ENCODE measurements at places on chromosomes 11 and 22.

DNA sequence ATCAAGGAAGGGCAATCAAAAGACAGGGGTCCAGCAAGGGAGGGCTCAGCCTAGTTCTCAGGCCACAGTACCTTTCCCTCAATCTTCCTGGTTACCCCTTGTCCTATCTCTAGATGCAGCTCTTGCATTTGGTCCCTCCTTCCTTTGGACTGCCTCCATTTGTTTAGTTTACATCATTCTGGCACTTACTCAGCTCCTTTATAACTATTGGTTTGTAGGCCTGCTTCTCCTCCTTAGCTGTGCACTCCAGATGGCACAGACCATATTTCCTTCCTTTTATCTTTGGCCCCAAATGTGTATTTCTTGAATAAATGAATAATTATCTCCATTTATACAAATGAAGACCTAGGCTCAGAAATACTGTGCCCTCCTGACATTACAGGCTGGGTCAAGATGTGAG, 92.3 kb upstream of the AMOTL1 start:
- no peak for DNase-seq

- no peak for DNase-seq
Observed at GRCh38 chr11:122578171-122578825, 77.2 kb upstream of the UBASH3B start.

DNA sequence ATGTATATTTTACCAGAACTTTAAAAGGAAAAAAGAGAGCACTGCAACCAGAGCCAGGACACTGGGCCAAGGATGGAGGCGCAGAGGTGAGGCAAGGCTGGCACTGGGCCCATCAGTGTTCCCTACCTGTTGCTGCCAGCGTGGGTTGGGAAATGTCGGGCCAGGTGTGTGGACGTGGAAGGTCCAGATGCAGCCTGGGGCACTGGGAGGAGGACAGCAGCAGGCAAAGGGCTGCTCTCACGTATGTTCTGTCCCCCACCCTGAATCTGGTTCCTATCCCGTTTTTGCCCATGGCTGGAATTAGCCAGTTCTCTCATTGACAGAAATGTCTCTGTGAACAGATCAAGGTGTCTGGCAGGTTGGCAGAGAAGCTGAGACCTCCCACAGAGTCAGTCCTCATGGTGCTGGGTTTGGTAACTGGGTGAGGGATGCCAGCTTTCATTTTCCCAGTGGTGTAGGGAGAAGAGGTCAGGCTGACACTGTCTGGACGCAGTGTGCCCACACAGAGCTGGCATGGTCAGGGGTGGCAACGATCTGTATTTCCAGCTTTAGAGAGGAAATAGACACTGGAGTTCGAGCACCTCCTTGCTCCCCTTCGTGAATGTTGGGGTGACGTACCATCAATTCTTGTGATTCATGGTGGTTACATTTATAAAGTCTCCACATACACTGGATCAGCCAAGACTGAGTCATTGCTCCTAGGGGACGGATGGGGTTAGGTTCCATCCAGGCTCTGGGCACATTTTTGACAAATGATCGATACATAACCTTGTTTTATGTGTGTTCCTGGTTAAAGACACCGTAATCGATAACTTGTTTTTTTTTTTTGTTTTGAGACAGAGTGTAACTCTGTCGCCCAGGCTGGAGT, 4.3 kb upstream of the PNPLA3 start:
- DNase-seq = no peak

- peak; percentile 22 for DNase-seq
Observed at GRCh38 chr22:20750461-20751184, 23.3 kb upstream of the SERPIND1 start.

GRCh38 chr11:68947151-68947550, 33.6 kb downstream of the MRGPRD start:
- DNase-seq = no peak

DNA sequence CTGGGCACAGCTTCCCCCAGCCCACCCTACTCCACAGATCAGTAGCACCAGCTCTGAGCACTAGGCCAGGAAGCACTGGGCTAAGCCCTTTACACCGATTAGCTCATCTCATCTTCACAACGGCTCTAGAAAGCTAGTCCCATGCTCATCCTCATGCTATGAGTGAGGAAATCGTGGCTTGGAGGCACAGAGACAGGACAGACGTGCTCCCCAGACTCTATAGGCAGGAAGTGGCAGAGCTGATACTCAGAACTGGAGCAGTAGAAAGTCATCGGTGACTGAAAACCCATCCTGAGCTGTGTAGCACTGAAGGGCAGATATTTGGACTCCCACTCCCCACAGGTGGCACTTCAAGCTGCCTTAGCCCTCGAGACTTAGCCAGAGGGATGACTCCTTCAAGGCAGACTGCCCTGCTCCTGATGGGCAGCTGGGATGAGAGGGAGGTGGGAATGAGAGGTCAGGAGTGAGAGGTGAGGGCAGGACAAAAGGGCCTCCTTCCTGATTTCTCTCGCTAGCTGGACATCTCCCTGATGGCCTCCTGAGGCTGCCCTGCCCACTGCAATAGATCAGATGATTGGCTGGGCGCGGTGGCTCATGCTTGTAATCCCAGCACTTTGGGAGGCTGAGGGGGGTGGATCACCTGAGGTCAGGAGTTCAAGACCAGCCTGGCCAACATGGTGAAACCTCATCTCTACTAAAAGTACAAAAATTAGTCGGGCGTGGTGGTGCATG, 9.7 kb downstream of the CD5 start:
- DNase-seq = no peak

DNA sequence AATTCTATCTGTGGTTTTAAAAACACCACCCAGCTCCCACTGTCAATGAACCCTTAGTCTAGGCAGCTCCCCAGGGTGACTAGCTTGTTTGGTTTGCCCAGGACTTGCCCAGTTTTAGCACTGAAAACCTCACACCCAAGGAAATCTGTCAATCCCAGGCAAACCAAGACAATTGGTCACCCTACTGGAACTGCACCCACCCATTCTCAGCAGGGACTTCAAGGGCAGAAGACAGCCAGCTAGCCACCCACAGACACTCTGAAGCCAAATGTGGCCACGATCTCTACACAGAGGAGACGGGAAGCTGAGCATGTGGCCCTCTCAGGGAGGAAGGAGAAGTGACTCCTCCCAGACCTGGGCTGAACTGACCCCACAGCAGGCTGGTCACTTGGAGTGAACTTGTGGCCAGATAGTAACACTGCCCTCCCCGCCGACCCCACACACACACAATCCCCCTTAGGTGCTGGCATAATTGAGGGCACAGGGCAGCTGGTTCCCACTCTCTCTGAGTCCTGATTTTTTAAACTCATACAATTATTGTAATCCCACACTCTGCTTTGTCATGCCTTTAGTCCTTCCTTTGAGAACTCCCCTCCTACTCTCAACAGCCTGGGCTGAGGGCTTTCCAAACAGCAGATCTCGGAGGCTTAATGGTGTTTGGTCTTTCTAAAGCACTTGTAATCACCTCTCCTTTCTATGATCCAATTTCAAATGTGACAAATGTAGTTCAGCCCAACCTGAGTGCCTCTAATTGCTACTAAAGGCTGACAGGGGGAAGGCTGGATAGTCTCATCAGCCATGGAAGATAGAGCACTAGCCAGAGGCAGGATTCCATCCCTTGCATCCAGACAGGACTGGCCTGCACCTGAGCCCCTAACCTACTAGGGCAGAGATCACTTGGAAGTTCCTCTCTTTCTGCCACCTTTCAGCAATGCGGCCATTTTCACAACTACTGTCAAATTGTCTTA, 74.7 kb upstream of the DRD2 start:
- DNase-seq = peak; percentile 13

- DNase-seq = no peak
Observed at GRCh38 chr22:44307509-44308169, 5.1 kb downstream of the SHISAL1 start.

DNA sequence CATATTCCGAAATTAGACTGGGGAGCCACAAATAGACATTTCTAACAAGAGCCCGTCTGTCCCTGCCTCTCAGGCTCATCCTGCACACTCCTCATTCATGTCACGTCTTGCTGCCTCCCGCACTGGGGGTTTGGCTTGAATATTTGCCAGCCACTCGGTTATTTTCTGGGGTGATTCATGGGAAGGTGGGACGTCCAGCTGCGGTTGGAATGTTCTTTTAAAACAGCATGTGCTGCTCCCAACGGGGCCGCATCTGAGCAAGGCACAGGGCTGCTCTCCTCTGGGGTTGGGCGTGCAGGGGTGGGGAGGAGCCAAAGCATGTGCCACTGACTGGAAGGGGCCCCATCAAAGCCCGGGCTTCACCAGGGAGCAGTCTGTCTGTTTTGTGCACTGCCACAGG, 25.9 kb upstream of the SLC5A4 start:
- DNase-seq = no peak

GRCh38 chr22:24796056-24796455, 10.0 kb upstream of the SGSM1 start:
- no peak for DNase-seq

DNA sequence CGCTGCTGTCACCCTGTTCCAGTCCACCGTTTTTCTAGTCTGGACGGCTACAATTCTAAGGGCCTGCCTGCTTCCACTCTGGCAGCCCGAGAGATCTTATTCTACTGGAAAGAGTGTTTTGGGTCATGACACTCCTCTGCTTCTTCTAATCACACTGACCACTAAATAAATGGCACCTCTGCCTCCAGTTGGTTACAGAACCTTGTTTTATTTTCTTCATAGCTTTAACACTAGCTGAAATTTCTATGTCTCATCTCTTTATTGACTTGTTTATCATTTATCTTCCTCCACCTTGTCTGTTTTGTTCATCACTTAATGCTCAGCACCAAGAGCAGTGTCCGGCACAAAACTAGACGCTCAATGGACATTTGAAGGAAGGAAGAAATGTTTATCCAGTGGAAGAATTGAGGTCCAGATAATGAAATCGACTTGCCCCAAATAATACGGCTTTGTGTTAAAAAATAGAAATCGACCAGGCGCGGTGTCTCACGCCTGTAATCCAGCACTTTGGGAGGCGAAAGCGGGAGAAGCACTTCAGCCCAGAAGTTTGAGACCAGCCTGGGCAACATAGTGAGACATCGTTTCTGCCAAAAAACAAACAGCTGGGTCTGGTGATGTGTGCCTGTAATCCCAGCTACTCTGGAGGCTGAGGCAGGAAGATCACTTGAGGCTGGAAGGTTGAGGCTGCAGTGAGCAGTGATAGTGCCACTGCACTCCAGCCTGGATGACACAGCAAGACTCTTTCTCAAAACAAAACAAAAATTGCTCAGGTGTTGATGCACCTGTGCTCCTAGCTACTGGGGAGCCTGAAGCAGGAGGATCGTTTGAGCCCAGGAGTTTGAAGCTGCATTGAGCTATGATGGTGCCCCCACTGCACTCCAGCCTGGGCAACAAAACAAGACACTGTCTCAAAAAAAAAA, 693 bp upstream of the PRR14L start:
- DNase-seq = no peak

Measured in cardiac muscle cell (in vitro differentiated cells and primary cell).